ENCODE measurements at places on chromosomes 2 and 18.

DNA sequence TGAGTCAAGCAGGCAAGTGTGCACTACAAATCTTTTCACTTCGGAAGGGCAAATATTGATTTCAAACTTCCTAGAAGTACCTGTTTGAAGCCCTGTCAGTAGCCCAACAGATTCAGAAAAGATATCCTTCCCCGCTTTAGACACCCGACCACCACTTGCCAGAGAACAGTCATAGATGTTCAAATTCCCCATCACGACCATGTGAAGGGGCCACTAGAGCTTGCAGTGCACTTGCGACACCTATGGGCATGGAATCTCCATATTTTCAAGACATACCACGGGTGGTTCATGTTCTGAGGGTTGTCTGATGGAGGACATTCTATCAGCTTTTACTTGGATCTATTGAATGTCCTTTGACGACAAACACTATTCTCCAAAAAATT is 23.8 kb downstream of the GNLY start:
- no peak for DNase-seq

- DNase-seq, result no peak
Measured at GRCh38 chr18:11925800-11926481, 17.8 kb upstream of the MPPE1 start.

- no peak for DNase-seq
Measured at GRCh38 chr2:122999821-123000220, 1025.3 kb upstream of the CNTNAP5 start.

DNA sequence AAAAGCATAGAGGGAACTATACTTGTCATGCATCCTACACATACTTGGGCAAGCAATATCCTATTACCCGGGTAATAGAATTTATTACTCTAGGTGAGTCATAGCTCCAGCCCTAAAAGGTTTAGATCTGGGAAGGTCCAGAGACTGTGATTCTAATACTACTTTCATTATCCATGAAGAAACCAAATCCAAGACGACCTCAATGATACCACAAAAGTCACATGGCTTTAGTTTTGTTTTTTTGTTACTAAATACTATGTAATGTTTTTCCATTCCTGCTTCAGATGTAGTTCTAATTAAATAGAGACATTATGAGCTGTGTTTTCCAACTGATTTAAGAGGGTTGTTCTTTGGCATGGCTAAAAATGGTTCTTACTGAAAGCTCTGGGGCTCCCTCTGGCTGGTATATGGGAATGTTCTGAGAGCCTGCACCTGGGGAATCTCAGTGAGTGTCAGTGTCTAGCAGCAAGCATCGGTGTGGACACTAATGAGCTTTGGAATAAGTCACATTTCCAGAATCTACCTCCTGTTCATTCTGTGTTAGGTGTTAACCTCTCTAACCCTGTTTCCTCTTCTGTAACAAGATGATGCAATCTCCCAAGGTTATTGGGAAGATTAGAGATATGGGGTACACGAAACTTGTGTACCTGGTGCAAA is 20.5 kb upstream of the IL1RL2 start:
- DNase-seq, result no peak

DNA sequence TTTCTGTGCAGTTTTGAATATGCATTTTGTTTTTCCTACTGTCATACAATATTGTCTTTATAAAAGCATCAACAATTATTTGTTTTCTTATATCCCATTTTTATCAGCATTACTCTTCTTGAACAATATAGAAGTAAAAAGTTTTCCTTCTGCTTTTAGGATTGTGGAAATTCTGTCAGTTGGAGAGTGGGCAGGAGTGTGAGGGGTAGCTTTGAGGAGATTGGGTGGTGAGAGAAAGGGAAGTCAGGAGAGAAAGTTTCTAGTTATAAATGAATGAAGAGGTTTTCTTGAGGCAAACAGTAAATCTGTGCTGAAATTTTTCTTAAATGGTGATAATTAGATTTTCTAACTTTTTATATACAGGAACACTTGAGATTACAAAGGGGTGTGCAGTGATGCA is 151.7 kb upstream of the NOSTRIN start:
- DNase-seq, result no peak

DNA sequence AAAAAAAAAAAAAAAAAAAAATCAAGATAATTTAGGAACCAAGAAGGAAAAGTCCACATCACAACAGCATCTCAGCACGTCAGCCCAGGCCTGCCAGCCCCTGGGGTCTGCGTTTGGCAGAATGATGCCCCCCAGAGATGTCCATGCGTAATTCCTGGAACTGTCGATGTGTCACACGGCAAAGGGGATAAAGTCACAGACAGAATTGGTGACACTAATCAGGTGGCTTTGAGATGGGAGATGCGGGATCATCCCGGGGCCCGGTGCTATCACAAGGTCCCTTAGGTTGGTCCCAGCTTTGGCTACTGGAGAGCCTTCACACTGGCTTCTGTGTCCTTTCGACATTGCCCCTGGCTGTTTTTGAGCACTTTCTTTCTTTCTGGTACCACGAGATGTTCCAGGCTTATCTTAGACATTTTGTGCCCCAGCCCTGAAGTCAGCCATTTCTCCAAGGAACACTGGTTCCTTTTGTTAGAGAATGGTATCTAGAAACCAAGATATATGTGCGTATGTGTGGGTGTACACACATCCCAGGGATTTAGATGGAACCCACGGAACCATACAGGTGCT is 20.7 kb downstream of the RAMP1 start:
- no peak for DNase-seq

Measured in Right ventricle myocardium superior (tissue), 1 donor.